Caco-2 (cell line): ENCODE measurements at places on chromosomes 11 and 22.

- DNase-seq: no peak
Measured at GRCh38 chr11:108813086-108813485, 148.2 kb downstream of the DDX10 start.

- no peak for DNase-seq
Measured at GRCh38 chr11:35842958-35843357, 100.9 kb upstream of the LDLRAD3 start.

- DNase-seq: no peak
Measured at GRCh38 chr11:57501953-57502352, 13.5 kb downstream of the SLC43A1 start.

- no peak for DNase-seq
Measured at GRCh38 chr11:117177534-117178209, 871 bp upstream of the SIDT2 start.

GRCh38 chr22:30307041-30307574 is 17.8 kb upstream of the CASTOR1 start:
- no peak for DNase-seq

GRCh38 chr22:22983816-22984215 is 86.5 kb upstream of the GNAZ start:
- no peak for DNase-seq

- DNase-seq: no peak
Measured at GRCh38 chr11:45590743-45591142, 74.7 kb downstream of the CHST1 start.

DNA sequence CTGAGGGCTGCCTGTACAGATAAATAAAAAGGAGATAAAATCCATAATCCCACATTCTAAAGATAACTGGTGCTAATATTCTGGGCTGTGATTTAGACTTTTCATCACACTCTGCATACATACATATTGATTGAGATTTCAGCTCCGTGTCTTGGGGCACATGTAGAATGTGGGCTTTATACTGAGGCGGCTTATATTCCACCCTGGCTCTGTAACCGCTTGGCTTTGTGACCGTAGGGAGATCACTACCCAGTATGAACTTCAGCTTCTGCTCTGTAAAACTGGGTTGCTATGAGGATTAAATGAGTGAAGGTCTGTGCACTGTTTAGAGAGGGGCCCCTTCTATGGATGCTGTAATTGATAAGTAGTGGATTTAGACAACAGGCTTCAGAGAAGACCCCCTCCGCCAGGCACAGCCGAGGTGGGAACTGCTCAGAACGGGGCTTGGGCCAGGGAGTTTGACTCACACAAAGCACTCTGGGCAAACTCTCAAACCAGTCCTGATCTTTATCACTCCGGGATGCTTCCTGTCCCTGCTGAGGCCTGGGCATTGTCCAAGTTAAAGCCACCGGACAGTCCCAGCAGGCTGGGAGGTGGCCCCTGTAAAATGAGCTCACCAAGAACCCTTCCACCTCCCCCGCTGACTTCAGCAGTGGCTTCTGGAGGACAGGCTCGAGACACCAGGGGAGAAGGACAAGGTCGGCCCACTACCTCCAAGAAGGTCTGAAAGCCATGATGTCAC is 17.2 kb downstream of the KIAA1671 start:
- DNase-seq: no peak

DNA sequence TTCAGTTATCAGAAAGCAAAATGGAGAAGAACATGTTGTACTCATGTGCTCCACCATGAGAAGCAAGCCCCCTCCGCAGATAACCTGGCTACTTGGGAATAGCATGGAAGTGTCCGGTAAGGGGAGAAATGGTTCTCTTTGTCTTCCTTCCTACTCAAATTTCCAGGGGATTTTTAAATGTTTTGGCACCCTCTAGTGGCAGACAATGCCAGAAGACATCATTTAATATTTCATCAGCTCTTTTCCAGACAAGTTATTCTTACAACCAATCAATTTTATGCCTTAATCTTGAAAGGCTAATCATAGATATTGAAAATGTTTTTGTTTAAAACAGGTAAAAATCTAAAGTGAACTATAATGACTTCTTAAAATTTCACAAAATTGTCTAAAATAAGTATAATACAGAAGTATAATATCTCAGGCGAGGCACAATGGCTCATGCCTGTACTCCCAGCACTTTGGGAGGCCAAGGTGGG is 15.7 kb downstream of the CRTAM start:
- peak; percentile 69 for DNase-seq

- no peak for DNase-seq
Measured at GRCh38 chr22:19918332-19919106, 23.1 kb upstream of the COMT start.

DNA sequence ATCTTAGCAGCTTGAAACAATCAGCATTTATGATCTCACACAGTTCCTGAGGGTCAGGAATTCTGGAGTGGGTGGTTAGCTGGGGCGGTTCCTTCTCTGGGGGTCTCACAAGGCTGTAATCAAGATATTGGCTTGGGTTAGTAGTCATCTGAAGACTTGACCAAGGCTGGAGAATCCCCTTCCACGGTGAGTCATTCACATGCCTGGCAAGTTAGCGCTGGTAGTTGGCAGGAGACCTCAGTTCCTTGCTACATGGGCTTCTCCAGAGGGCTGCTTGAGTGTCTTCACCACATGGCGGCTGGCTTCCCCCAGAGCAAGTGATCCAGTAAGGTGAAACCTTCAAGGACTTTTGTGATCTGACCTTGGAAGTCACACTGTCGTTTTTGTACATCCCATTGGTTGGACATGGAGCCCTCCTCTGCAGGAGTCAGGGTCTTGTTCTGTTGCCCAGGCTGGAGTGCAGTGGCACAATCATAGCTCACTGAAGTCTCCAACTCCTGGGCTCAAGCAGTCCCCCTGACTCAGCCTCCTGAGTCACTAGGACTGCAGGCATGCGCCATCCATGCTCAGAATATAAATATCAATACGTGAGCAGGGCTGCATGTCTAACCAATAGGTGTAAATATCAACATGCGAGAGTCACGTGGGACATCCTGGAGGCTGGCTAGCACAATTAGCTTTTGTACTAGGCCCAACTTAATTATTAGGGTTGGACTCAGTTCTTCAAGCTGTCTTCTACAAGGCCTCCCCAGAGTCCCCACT is 7.2 kb upstream of the NIPSNAP1 start:
- DNase-seq: no peak

- DNase-seq: peak; percentile 85
Measured at GRCh38 chr11:59172345-59173079, 580 bp downstream of the DTX4 start.

GRCh38 chr22:36239150-36239400 is 252 bp downstream of the APOL2 start:
- no peak for DNase-seq

DNA sequence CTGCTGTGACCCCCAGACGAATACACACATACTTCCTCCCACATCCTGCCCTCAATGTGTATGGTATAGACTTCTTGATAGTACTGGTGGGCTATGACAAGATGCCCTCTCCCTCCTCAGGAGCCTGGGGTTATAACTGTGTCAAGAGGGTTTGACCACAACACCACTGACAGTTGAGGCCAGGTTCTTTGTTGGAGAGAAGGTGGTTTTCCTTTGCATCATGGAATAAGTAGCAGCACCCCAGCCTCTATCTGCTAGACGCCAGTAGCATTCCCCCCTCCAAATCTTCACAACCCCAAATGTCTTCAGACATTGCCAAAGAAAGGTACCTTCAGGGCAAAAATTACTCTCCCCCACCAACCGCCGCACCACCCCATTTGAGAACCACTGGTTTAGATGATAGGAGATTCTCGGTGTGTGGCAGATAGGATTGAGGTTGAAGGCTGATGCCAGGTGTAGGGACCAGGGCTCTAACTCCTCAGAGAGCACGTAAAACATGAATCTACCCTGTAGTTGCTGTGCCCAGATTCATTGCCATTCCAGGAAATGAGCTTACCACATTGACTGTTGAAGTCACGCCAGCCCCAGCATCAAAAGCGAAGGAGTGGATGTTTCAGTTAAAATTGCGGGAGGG is 5.5 kb upstream of the MYO18B start:
- no peak for DNase-seq

DNA sequence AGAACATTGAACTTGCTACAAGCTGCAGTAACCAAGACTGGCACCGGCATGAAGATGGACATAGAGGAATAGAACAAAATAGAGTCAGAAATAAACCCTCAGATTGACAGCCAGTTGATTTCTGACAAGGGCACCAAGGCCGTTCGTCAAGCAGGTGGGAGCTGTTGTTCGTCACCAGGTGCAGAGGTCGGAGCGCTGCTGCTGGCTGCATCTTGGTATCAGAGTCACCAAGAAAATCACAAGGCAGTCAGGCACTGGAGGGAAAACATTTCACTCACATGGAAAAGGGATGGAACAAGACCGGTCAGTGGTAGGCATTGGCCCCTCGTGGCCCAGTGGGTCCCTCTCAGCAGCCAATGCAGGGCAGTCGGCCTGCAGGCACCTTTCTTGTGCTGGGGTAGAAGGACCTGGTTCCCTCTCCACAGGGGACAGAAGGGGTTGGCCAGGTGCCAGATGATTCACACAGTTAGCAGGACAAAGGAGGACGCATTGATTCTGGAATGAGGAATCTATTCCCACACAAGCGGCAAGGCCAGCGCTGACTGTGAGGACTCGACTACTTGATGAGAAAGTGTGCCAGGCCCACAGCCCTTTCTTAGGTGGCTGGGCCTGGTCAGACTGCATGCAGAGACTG is 115.8 kb upstream of the FGF3 start:
- peak; percentile 35 for DNase-seq

DNA sequence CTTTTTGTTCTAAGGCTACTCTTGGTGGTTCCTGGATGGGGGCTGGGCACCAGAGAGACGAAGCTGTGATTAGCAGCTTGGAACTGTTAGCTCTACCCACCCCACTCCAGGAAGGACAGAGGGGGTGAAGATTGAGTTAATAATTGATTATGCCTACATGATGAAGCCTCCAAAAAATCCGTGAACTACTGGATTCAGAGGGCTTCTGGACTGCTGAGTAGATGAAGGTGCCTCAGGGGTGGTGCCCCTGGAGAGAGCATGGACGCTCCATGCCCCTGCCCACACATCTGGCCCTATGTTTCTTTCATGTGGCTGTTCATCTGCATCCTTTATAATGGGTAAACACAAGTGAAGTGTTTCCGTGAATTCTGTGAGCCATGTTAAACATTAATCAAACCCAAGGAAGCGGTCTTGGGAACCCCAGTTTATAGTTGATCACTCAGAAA is 47.3 kb upstream of the CYP2D6 start:
- DNase-seq: no peak

DNA sequence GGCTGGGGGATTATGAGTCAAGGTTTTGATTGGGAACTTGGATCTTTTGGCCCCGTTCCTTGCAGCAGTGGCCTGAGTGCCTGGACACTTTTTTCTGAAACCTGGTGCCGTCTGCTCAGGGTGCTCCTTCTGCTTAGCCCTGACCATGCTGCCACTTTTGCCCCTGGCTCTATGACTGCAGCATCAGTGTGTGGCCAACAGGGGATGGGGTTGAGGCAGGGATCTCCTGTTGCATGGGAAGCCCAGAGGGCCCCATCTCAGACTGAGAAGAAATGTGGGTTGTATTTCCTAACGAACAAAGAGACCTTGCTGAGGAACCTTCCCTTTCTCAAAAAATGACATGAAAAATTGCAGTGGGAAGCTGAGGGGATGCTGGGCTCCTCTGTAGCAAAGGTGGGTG is 18.7 kb downstream of the POU2F3 start:
- DNase-seq: no peak

DNA sequence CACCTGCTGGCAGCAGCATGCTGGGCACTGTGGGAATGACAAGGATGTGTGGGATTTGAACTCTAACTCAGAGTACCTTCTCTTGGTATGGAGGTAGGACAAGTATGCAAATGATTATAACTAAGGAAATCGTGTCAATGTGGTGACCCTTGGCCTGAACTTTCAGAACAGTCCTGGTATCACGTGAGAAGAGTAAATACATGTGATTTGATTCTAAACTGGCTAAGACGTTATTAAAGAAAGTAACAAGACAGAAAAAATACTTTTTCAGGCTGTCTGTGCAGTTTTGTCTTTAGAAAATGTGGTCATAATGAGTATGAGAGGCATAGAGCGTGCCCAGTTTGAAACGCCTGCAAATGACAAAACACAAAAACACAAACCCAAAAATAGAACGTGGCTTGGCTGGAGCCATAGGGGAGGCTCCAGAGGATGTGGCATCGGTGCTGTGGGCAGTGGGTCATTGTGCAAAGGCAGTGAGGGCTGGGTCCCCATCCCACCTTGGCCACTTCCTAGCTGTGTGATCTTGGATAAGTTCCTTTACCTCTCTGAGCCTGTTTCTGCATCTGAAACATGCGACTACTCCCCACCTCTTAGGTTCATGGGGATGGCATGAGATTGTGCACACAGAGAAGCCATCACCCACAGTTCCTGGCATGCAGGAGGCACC is 18.4 kb upstream of the IL2RB start:
- DNase-seq: peak; percentile 14
